T-helper 17 cell (primary cell): ENCODE measurements at places on chromosomes 7 and 10. TPM values are rescaled to one million over a fixed set of nuclear protein-coding genes. Genes with fewer than 3 reads are reported as not detected.

The NUTM2E gene
- total RNA-seq = not detected

The ANKIB1 gene
- 51.1 TPM for total RNA-seq

The HIPK2 gene
- total RNA-seq = 36.9 TPM

The EGFR gene
- total RNA-seq = not detected

The TMEM176B gene
- not detected for total RNA-seq

The NPSR1 gene
- total RNA-seq = not detected

The CFAP43 gene
- not detected for total RNA-seq

The TPST1 gene
- 0.65 TPM for total RNA-seq

The KBTBD2 gene
- 118 TPM for total RNA-seq

The RBM20 gene
- total RNA-seq = not detected

The DPP6 gene
- not detected for total RNA-seq

The GRM3 gene
- not detected for total RNA-seq

The DNAJC12 gene
- total RNA-seq = not detected

The PCLO gene
- not detected for total RNA-seq

The FAM180A gene
- not detected for total RNA-seq

The ACTL6B gene
- total RNA-seq = not detected

The TAS2R40 gene
- not detected for total RNA-seq
